ENCODE measurements at places on chromosomes 12 and 14.
A peak's percentile ranks its signal among the peaks of the same experiment; 100 is the strongest.

- peak; percentile 89 for DNase-seq
Measured at GRCh38 chr14:77275601-77276017, 4.6 kb upstream of the NGB start.

DNA sequence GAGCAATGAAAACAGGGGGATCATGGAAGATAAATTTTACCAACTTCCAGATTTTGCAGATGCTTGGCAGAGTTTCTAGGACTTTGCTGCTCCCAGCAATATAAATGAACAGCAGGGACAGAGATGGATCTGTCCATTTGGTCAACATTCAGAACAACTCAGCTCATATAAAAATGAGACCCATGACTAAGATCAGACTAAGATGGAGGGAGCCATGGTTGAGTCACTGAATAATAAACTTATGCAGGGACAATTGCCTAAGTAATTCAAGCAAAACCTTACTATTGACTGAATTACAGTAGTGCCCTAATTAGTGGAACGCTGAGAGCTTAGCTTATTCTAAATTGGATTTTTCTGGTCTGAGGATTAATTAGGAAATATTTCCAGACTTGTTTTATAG is 205.1 kb downstream of the SLC5A8 start:
- DNase-seq, result no peak

DNA sequence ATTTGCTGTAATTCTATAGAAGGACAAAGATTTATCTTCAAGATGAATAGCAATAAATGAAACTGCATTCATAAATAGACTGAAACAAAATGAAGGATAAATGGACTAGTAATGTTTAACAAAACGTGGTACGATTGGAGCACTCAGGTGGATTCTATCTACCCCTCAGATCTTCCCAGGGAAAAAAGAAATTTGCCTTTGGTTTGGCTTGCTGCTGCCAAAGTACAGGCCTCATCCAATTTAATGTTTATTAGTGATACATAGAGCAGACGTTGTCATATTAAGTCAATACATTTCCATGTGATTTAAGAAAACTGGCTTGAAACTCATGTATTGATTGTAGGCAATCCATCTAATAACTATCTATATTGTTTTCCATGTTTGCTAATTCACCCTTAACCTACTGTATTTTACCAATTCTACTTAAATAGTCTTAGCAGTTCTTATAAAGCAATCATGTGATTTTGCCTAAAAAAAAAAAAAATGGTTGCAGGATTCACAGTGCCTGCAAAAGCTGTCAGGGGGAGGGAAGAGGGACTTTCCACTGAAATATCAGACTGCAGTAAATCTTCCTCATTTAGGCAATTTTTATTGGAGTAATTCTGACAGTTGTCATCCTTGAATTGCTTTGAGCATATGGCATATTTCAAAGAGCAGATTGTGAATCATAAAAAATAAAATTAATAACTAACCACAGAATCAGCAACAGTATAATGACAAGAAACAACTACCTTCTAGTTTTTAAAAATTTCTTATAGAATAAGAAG is 242.2 kb upstream of the NPAS3 start:
- no peak for DNase-seq

GRCh38 chr14:104175041-104175440 is 36.7 kb downstream of the KIF26A start:
- no peak for DNase-seq

- no peak for DNase-seq
Measured at GRCh38 chr12:49689785-49690184, 17.4 kb downstream of the FMNL3 start.

- DNase-seq, result peak; percentile 79
Measured at GRCh38 chr12:127761880-127762279, 505.1 kb upstream of the TMEM132C start.

- no peak for DNase-seq
Measured at GRCh38 chr12:39102474-39103209, 197.3 kb upstream of the CPNE8 start.

DNA sequence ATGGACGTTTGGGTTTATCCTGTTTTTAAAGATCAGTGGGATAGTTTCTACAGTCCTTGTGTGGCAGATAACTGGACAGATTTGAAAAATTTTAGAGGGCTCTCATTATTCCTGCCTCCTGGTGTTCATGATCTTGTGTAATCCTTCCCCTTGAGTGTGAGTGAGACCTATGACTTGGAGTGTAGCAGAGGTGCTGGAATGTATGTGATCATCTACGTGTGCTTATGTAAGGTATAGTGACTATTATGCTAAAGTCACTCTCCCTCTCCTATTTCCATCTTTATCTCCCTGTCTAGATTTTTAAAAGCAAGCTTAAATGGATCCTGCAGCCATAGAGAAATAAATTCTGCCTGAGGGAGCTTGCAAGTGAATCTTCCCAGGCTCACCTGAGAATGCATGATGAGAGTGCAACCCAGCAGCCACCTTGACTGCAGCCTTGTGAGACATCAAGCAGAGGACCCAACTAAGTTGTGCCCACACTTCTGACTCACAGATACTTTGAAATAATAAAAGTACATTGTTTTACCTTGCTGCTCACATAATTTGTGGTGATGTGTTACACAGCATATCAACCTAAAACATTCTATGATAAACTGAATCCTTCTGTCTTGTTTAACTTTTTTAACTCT is 3.2 kb upstream of the OLR1 start:
- DNase-seq, result no peak

- DNase-seq, result no peak
Measured at GRCh38 chr14:57480051-57480450, 13.6 kb downstream of the CCDC198 start.

GRCh38 chr12:65308601-65309071 is 30.2 kb downstream of the MSRB3 start:
- peak; percentile 48 for DNase-seq

DNA sequence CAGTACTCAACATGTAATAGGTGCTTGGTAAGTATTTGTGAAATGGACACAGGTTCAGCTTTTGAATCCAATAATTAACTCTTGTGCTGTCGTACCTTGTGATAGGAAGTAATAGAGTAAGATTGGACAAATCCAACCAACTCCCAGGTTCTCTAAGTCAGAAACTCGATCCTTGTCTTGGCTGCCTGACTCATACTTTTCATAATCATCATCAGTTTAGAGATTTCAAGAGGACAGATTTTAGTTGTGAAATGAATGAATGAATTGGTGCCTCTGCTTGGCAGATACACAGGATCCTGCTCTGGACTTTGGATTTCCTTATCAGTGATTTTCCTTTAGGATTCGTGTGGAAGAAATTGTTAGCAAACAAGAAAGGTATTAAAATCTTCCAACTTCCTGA is 1145.2 kb downstream of the AACS start:
- no peak for DNase-seq

DNA sequence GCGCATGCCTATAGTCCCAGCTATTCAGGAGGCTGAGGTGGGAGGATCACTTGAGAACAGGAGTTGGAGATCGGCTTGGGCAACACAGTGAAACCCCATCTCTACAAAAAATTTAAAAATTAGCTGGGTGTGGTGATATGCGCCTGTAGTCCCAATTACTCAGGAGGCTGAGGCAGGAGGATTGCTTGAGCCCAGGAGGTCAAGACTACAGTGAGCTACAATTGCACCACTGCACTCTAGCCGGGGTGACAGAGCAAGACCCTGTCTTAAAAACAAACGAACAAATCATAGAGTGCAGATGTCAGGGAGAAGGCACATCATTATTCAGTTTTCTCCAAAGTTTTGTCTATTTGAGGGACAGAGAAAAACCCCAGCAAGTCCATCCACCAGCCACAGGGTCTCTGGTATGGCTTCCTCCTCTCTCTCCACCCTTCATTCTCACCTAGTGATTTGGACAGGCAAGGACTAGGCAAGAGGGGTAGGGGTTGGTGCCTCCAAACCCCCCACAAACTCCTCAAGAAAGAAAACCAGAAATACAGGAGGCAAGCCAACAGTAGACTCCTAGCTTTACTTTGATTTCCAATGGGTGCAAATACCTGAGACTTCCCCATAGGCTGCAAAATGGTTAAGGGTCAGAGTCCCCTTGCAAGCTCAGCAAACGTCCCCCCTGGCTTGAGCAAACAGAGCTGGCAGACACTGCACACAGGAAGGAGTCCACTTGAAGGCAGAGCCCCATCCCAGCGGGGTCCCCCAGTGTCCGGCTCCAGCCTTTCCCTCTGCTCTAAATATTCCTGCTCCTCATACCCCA is 26.5 kb upstream of the RPLP0 start:
- no peak for DNase-seq

DNA sequence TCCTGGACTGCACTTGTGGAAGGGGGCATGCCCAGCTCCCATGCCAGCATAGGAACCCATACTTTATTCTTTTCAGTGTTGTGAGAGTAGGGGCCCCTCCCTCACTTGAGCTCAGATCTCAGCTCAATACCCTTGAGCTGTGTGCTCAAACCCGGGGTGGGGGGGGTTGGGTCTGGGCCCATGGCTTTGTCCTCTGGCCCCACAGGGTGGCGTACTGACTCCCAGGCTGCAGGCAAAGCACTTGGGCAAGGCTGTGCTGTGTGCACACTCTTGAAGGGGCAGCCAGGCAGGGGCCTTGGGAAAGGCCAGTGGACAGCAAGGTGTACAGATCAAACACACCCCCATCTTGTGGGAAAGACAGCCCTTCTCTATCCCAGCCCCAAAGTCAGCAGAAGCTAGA is 81.8 kb downstream of the WIF1 start:
- no peak for DNase-seq

DNA sequence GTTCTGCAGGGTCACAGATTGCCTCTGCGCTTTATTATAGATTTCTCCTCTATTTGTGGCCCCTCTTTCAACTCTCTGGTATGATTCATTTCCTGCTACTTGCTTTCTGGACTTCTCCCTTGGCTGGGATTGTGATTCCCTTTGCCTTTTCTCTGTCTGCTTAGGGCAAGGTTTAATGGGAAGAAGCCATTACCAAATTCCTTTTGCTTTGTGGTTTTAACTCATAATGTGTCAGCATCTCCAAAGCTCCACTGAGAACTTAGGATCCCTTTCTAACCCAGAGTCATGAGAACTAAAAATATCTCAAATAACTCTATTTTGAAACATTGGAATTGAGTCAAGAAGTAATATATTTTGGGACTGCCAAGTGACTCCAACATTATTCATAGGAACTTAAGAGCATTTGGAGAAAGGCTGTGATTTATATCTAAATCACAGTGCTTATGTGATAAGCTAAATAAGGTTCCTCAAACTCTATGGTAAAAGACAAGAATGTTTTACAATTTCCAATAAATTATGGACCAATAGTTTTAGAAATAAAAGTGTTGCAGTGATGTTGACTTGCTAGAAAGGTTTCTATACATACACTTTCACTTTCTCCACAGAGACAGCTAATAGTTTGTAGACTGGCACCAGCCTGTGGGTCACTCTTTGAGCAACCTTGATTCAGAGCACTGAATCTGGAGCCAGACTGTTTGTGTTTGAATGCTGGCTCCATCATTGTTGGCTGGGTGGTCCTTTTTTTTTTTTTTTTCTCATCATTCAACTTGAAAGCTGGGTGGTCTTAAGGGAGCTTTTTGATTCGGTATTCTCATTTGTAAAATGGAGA is 93.9 kb downstream of the DACT1 start:
- no peak for DNase-seq

DNA sequence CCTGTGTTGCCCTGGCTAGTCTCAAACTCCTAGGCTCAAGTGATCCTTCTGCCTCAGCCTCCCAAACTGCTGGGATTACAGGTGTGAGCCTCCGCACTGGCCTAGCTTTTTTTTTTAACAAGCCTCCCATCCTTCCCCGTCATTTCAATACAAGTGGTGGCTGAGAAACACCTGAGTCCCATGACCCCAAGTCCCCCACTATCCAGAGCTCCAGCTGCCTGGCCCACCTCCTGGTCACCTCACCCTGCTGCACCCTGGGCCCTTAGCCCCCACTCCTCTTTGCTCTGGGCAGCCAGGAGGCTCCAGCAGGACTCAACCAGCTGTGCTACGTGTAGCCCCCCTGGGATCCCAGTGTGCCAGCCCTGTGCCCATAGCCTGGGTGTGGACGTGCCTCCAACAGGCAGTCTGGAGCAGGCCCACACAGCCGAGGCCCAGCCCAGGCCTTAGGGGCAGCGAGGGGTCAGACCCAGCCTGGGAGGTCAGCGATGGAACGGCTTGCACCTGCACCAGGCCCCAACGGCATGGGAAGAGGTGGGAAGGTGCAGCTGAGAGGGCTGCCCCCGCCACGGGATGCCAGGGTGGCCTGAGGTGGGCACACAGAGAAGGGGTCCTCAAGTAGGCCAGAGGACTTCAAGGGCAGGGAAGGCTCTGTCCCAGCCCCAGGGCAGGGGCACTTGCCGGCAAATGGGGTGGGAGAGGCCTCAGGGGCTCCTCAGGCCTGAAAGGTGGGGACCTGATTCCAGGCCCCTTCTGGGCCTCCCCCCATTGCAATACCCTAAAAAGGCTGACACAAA is 6.5 kb downstream of the AHNAK2 start:
- no peak for DNase-seq

DNA sequence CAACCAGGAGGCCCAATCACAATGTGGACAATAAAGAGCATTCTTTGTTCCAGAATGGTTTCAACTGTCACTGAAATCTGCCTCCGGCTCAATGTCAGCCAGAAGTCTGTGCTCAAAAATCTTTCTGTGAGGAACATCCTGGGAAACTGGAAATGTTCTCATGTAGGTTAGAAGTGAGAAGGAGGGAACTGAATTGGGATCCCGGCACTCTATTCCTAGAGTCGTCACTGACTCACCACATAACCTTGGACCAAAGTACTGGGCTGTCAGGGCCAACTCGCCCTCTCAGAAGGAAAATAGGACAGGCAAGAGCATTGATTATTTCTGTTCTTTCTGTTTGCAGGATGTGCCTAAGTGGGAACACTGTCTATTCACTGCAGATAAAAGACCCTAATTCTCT is 57.6 kb downstream of the PRKAB1 start:
- no peak for DNase-seq

DNA sequence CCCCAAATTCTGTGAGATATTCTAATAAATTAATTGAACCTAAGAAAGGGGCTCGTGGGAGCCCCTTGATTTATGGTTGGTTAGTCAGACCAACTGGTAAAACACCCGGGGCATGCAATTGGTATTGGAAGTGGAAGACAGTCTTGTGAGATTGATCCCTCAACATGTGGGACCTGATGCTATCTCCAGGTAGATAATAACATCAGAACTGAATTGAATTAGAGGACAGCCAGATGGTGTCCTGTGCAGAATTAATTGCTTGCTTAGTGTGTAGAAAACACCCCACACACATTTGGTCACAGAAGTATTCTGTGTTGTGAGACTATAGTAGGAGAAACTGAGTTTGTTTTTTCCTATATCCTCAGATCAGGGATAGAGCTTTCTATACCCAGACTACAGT is 22.0 kb downstream of the PYROXD1 start:
- no peak for DNase-seq

DNA sequence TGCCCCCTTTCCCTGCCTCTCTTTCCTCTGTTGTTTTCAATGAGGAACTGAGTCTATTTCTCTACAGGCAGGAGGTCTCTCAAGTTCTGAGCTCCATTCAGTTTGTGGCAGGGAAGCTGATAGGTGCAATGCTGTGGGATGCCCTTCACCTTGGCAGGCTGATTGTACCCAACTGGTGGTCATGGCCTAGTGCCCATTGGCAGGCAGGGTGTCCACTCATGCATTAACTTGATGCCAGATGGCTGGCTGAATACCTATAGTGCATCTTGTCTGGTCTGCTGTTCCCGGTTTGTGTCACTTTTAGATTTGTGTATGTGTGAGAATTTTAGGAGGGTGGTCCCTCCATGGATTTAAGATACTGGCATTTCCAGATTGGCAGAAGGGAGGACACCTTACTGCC is 20.0 kb upstream of the ITGA5 start:
- peak; percentile 93 for DNase-seq
